ENCODE measurements at places on chromosomes 3 and 15.

GRCh38 chr3:23756206-23756840, 49.4 kb upstream of the UBE2E1 start:
- DNase-seq = no peak

DNA sequence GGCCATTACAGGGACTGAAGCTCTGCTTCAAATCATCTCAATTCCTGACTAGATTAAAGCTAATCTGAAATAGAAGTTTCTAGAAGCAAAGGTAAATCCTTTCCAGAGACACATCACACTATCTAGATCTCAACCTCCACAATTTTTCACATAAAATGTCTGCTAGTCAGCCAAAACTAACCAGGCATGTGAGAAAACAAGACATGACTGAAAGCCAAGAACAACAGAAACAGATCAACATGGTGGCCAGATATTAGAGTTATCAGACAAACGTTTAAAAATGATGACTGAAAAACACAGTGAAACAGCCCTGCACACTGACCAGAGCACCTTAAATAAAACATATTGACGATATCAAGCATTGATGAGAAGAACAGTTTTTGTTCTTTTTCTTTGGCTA, 59.1 kb downstream of the SUMF1 start:
- no peak for DNase-seq

GRCh38 chr15:76512971-76513370, 176.4 kb downstream of the ISL2 start:
- no peak for DNase-seq

GRCh38 chr3:84299329-84299728, 659.5 kb upstream of the CADM2 start:
- DNase-seq = no peak

DNA sequence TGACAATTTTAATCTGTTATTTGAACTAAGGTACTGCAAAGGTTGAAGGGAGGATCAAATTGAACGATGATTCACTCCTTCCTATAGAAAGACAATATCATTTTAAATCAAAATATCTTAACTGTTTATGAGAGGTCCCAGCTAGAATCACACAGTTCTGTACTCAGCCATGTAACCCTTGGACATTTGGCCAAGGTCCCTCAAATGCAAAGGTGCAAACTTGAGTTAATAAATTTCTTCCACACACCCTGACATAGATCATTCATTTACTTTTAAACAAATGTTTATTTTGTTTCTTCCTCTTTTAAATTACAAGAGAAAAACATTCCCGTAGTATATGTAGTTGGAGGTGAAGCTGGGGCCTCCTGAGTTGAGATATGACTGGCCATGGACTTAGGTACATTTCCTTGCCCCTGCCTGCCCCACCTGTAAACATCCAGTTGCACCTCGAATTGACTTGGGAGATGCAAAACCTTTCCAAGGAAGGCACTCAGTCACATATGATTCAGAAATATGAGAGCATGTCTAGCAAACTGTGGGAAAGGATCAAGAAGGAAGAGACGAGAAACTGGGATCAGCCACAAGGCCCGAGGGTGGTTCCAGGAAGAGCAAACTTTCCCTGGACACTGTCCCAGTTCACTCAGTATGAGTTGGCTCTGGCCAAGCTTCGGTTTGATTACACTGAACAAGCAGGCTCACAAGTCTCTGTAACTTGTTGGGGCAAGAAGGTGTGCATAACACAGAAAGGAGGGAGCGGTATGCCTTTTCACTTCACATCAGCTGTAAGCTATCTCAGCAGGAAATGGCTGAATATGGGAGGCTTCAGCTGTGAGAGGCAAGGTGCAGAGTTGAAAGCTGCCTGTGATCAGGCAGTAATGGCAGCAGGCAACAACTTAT, 6.7 kb downstream of the TNFSF10 start:
- no peak for DNase-seq

DNA sequence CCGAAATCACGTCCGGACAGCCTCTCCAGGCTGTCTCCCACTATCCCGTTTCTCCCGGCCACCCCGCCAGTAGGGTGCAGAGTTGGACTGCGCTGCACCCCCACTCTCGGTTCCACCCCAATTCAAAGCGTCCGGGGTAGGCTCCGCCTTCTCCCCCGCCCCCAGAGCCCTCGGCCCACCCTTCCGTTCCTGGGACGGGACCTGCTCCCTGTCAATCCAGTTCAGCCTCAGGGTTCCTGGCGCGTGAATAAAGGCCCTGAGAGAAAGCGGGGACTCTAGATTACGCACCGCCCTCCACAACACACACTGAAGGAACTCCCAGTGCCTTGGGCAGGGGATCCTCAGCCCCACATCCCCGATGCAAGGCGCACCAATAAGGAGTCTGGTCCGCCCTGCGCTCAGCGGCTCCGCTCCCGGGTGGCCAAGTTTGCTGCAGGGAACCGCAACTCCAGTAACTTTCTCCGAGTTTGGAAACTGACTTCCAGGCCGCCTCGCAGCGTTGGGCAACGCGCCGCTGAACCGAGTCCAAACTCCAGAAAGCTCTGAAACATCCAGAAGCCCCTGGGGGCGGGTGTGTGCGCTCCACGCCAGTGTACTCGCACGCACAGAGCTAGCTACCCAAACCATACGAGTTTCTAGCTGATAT, 1.9 kb downstream of the ADAMTS9 start:
- no peak for DNase-seq

GRCh38 chr15:71335591-71335990, 220.3 kb downstream of the THSD4 start:
- no peak for DNase-seq

DNA sequence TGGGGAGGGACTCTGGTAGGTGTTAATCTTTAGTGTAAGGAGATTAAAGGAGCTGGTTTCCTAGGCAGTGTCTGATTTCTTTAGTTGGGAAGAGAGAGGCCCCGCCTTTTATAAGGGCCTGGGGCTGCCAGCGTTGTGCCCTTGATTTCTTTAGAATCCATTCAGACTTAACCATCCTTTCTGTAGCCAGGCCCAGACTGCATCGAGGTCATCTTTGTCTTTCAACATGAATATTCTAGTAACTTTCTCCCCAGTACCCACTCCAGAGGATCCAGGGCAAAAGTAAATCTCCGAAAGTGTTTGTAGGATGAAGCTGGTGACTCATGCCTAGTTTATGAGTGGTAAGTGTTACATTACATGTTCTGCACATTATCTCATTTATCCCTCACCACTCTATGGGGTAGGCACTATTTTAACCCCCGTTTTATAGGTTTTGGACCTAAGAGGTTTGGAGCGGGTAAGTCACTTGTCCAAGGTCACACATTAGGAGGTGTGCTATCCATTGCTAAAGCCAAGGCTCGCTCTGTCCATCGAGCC, 11.8 kb upstream of the USP3 start:
- no peak for DNase-seq

DNA sequence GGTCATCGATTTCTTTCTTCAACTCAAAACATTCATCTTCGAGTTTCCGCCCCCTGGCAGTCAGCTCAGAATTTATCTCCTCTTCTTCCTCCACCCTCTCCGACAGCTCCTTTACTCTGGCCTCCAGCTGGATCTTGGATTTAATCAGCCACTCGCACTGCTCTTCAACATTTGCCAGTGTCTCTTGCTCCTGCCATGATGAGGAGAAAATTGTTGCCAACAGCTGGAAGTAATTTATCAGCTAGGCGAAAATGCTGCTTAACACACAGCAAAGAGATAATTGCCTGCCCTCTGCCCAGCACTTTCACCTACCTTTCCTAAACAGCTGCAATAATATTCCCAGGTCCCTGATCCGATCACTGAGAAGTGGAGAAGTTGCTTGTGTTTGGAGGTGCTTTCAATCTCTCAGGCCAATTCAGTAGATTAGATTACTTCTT, 69.3 kb downstream of the MYH15 start:
- no peak for DNase-seq

DNA sequence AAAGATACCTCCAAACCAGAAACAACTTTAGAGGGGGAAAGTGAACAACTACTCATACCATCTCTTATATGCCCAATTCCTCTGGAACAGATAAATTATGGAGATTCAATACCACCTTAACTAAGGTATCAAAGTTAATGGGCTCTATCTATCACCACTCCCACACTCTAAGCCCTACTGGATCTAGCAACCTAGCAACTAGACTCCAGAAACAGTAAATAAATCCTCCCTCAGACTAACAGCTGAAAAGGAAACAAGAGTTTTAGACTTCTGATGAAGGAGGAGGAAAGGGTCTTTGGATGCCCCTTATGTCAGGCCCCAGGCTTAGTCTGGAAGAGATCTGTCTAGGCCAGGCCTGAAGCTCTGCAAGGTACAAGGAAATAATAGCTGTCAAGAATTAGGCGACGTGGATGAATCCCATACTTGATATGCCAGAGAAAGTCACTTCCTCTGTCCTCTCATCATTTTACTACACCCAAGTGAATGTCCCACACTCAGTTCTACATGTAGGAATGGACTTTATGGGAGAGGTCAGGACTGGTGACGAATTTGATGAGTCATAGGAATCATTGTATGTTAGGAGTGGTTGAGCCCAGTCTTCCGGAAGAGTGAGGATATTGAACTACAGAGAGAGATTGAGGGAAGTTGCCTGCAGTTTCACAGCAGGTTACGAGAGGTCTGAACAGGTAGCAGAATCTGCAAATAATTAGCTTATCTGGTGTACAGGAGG, 113.8 kb downstream of the AKAP13 start:
- DNase-seq = no peak

Measured in effector CD8-positive, alpha-beta T cell (primary cell).